Choroid plexus epithelial cell (primary cell): ENCODE measurements at places on chromosomes 1 and 21.
A peak's percentile ranks its signal among the peaks of the same experiment; 100 is the strongest.

- no peak for DNase-seq
Measured at GRCh38 chr1:111967886-111968285, 21.6 kb downstream of the KCND3 start.

- DNase-seq, result peak; percentile 99
Measured at GRCh38 chr21:17848228-17848627, 29.1 kb upstream of the C21orf91 start.

GRCh38 chr1:27116232-27116631 is 38.7 kb downstream of the SLC9A1 start:
- no peak for DNase-seq

DNA sequence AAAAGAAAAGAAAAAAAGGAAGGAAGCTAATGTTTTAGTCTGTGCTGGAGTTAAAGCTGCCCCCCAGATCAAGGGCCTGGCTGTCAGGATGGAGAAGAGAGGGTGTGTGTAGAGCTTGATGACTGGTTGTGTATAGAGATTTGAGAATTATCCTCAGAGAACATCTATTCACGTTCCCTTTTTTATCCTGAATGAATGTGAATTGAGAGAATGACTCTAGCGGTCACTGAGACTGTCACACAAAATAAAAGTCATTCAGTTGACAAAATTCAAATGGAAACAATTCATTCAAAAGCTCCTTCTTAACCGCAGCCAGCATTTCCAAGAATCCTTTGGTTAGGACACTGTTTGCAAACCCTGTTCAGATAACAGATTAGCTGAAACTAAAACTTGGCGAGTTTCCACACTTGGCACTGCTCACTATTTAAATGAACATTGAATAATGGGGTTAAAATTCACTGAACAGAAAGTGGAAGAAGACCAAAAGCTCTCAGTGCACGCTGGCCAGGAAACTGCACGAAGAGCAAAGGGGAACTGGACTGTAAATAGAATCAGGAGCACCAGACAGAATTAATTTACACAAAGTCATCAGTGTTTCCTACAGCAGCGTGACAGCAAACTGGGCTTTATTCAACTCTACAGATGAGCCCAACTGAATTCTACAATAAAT is 13.6 kb upstream of the FAM89A start:
- DNase-seq, result peak; percentile 87

GRCh38 chr1:214416417-214416816 is 135.0 kb downstream of the PTPN14 start:
- peak; percentile 55 for DNase-seq

GRCh38 chr1:150464422-150464826 is 22.8 kb upstream of the TARS2 start:
- DNase-seq, result peak; percentile 76

GRCh38 chr1:30783256-30783915 is 25.8 kb upstream of the LAPTM5 start:
- DNase-seq, result no peak

DNA sequence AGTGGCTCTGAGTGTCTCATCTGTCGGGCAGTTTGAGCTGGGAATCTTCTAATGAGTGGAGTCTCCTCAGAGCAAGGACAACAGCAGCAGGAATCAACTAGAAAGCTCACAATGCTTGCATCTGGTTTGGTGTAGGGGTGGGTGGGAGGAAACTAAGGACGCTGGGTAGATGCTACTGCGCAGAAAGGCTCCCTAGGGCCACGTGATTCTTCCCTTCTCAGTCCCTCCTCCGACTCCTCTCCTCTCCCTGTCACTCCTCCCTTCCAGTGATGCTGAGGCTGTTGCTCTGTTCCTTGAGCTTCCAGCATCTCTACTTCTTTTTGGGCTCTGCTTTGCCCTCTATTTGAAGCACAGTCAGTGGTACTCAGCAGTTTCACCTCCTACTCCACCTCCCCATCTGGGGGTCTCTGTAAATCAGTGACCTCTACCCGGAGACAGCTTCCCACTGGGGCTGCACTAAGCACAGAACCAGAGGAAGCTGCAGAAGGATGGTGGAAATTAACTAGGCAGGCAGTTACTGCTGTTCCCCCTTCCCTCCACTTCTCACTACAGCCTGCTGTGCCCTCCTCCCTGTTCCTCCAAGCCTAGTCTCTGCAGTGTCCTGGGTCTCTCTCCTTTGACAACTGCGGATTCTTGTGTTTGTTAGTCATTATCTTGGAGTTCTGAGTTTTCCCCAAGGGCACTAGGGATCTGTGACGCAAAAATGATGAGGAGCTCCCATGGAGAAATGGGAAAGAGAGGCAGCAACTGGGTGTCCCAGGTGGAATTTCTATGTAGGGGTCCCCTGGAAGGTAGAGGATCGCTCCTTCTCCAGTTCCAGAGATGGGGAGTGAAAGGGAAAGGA is 5.8 kb downstream of the LINGO4 start:
- peak; percentile 9 for DNase-seq

GRCh38 chr1:212315184-212315583 is 30.0 kb downstream of the PPP2R5A start:
- no peak for DNase-seq

GRCh38 chr1:58282623-58283387 is 263.7 kb downstream of the OMA1 start:
- no peak for DNase-seq

DNA sequence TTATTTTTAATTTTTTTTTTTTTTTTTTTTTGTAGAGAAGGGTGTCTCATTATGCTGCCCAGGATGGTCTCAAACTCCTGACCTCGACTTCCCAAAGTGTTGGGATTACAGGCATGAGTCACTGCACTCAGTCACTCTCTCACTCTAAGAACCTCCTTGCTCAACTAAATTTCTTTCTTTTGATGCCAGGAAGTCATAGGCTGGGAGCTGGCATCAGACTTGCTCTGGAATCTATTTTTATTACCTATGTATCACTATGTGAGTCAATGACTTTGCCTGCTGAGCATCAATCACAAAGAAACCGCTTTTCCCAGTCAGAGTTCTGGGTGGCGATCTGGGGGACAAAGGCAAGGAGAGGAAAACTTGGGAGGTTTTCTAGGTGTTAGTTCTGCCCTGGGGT is 35.5 kb upstream of the PARP1 start:
- peak; percentile 40 for DNase-seq

DNA sequence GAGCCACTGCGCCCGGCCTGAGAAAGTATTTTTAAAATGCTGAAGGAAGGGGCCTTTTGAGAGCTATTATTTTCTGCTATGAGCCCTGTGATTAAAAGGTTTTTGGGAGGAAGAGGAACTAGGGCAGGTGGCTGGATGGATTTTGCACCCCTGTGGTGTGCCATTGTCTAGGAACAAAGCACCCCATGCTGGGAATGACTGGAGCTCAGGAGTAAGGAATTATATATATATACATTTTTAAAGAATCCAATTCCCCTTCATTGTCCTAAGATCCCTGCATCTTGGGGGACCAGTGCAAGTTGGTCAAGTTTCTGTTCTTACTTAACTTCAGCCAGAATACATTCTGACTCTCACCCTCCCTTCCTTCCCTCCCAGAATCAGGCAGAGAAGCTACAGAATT is 91.6 kb downstream of the ZNF648 start:
- no peak for DNase-seq

DNA sequence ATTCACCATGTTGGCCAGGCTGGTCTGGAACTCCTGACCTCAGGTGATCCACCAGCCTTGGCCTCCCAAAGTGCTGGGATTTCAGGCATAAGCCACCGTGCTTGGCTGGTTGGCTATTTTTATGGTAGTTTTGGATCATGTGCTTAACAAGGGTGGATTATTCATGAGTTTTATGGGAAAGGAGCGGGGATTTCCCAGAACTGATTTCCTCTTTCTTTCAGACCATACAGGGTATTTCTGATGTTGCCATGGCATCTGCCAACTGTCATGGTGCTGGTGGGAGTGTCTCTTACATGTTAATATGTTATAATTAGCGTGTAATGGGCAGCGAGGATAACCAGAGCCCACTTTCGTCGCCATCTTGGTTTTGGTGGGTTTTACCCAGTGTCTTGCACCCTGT is 3.2 kb downstream of the TRPM2 start:
- DNase-seq, result no peak

- no peak for DNase-seq
Measured at GRCh38 chr1:155760751-155761475, 72.0 kb downstream of the DAP3 start.
